ENCODE measurements at places on chromosomes 16 and 17.

DNA sequence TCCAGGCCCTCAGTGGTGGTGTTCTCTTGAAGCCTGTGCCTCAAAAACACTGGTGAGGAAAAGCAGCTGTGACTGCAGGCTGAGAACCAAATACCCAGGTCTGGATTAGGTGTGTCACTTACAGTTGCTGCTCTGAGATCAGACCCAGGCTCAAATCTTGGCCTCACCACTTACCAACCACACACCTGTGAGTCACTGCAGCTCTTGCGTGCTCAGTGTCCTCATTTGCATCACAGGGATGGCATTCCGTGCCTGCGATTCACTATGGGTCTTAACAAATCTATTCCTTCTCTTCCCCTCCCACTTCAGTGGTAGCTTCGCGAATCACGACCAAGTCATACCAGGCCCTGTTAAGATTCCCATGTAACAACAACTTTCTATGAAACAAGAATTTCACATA lies 233.4 kb upstream of the HSBP1 start:
- no peak for DNase-seq

GRCh38 chr17:21042458-21043295 lies at the start of gene USP22:
Gene USP22, minus strand, starts transcription at chr17:21043011. Its CDS starts 176 bp downstream, at chr17:21042835.
- DNase-seq = peak; percentile 92

GRCh38 chr16:28967156-28967555 lies 7.4 kb upstream of the SPNS1 start:
- DNase-seq = no peak

DNA sequence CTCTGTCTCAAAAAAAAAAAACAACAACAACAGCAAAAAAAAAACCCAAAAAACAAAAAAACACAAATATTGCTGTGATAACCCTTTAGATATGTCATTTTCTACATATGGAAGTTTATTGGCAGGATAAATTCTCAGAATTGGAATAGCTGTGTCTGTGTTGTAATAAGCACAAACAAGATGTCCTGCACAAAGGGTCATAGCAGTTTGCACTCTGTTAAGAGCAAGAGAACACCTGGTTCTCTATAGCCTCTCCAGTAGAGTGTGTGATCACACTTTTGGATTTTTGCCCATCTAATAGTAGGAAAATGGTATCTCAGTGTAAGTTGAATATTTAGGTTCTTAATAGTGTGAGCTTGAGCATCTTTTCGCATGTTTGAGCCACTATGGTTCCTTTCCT lies 60.4 kb downstream of the USP43 start:
- DNase-seq = no peak

DNA sequence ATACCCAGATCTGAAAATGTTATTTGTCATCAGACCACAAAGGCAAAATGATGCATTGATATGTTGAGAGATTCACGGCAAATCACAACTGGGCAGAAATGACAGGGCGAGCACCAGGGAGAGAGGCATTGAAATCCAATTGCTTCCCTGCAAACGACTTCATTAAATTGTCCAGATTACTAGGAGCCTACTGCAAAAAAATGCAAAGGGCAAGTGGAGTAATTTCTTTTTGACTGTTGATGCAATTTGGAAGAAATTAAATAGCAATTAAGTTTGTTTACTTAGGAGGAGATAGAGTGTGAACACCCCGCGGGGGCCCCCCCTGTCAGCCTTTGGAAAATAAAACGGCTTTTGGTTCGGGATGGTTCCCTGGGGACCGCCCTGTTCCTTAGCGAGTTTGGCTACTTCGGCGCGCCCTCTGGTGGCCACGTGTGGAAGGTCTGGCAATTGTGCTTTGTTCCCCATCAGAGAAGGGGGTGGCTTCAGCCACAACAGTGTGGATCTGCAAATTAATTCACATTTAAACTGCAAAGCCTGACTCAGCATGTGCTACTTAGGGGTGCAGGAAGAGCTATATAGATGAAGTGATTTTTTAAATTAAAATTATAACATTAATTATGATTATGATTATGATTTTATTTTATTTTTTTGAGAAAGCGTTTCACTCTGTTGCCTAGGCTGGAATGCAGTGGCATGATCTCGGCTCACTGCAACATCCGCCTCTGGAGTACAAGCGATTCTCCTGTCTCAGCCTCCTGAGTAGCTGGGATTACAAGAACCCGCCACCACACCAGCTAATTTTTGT lies 14.5 kb upstream of the TMC7 start:
- peak; percentile 62 for DNase-seq

- DNase-seq = no peak
Observed at GRCh38 chr16:66182592-66182991, 183.9 kb upstream of the CDH5 start.

- no peak for DNase-seq
Observed at GRCh38 chr17:47763913-47764582, 31.0 kb downstream of the TBX21 start.

DNA sequence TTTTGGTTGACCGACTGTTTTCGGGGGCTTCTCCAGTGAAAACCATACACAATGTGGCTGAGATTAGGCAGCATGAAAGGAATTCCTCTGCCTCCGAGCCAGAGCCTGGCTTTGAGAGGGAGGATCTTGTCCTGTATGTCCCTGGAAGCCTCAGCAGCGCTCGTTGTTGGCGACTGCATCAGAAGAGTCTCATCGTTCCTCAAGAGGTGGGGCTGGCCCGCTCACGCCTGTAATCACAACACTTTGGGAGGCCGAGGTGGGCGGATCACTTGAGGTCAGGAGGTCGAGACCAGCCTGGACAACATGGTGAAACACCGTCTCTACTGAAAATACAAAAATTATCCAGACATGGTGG lies 15.0 kb downstream of the HS3ST6 start:
- DNase-seq = no peak
